Central memory CD8-positive, alpha-beta T cell (primary cell): ENCODE measurements at places on chromosomes 2 and 18.

DNA sequence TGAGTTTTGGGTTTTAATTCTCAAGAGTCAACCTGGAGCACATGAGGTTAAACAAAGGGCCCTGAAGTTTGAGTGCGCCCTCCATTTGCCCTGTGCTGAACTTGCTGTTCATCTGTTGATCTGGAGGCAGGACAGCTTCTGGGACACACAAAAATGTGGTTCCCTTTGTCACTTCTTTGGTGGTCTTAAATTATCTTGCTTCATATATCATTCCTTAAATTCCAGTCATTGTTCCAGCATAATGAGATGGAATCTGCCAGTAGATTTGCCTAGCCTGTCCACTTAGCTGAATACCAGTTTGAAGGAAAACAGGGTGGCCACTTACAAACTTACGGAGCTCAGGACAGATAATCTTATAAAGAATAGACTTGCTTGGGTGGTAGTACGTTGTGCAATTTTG, 916 bp downstream of the CETN1 start:
- H3K4me1 ChIP-seq, result no peaks in the 10 kb centered on the region
- H3K27me3 ChIP-seq, result peaks cover 57% of the 10 kb centered on the region
- DNase-seq, result no peak

- no peak overlapping the region for H3K27ac ChIP-seq
- no peaks in the 10 kb centered on the region for H3K36me3 ChIP-seq
- DNase-seq, result no peak
- no peaks in the 10 kb centered on the region for H3K4me1 ChIP-seq
- no peak overlapping the region for H3K4me3 ChIP-seq
- peaks cover 18% of the 10 kb centered on the region for H3K27me3 ChIP-seq
Measured at GRCh38 chr18:48622911-48623431, 84.1 kb downstream of the CTIF start.

DNA sequence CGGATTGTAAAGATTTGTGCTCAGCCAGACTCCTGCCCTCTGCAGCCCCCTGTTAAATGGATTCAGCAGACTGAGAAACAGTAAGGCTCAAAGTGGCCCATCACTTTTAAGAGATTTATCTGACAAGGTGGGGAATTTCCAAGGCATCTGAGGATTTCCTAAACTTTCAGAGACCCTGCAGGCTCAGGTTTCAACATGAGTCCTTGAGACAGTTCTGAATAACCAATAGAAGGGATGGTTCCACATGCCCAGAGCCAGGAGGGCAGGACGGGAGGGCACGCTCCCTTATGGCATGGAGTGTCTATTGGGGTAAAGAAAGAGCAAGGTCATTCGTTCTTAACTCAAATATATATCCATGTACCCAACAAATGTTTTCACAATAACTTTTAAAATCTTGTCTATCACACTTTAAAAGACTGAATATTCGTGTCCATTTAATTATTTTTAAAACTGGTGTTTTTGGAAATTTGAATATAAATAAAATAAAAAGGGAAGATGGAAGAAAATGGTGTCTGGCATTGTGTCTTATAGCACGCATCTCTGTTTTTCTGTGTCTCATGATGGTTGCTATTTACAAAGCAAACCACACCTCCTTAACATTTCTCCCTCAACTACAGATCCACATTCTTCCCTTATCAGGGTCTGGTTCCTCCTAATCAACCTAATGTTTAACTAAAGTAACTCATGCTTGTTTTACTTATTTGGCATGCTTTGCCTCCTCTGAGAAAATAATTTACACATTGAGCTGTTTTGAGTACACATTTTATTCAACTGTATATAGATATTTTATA, 56.0 kb upstream of the DSG1 start:
- no peak overlapping the region for H3K4me3 ChIP-seq
- H3K4me1 ChIP-seq, result no peaks in the 10 kb centered on the region
- DNase-seq, result no peak
- no peak overlapping the region for H3K27ac ChIP-seq

DNA sequence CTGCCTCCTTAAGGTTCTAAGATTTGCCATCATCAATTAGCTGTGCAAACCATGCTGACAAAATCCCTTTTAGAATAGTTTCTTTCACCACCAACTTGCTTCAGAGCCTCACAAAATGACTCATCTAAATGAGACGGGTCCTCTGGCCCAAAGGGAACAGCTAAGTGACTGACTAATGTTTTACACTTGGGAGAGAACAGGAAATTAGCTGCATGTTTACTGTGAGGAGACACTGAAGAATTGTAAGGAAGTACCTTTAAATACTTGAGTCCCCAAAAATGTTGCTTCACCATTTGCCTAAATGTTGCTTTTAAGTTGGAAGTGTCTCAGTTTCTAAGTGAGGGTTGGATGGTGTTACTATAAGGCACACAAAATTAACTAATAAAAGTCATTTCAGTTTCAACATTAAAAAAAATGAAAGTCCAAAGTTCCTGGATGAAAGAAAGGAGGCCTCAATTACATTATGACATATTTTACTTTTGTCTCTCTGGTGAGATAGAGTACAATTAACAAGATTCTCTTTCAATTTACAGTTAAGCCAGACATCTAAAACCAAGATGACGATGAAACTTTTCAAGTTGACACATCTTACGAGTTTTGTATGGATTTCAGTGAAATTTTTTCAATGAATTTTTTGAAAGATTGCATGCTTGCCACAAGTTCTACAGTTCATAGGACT, 229.1 kb upstream of the FN1 start:
- H3K4me3 ChIP-seq, result no peak overlapping the region
- peaks cover 23% of the 10 kb centered on the region for H3K27me3 ChIP-seq
- DNase-seq, result no peak
- no peak overlapping the region for H3K27ac ChIP-seq

- no peaks in the 10 kb centered on the region for H3K36me3 ChIP-seq
- no peak for DNase-seq
- peaks cover 24% of the 10 kb centered on the region for H3K27me3 ChIP-seq
- no peak overlapping the region for H3K4me3 ChIP-seq
- no peak overlapping the region for H3K27ac ChIP-seq
Measured at GRCh38 chr2:43612944-43613343, 17.1 kb upstream of the THADA start.
